Activated CD8-positive, alpha-beta T cell treated with anti-CD3 and anti-CD28 coated beads for 36 hours (primary cell): ENCODE measurements at places on chromosomes 4 and X.

- H3K27ac ChIP-seq = no peak overlapping the region
- DNase-seq = no peak
- H3K36me3 ChIP-seq = no peaks in the 10 kb centered on the region
- peaks cover 5% of the 10 kb centered on the region for H3K27me3 ChIP-seq
- H3K4me1 ChIP-seq = no peaks in the 10 kb centered on the region
- no peak overlapping the region for H3K4me3 ChIP-seq
Measured at GRCh38 chr4:73979407-73979957, 2.3 kb downstream of the PF4 start.

DNA sequence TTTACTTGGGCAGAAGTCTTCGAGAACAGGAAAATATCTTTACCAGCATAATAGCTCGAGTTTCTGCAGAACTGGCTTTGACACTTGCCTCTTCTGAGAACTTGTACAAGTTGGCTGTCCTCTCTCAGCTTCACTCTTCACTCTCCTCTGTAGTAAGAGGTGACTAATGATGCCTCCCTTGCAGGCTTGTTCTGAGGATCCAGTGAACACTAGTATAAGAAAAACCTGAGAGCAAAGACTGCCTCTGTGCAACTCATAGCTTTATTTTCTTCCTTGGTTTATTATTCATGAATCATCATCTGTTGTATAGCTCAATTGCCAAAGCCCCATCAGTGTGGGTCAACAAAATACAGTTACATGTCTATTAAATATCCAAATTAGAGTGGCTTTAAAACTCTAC, 266.7 kb upstream of the CLNK start:
- no peaks in the 10 kb centered on the region for H3K27me3 ChIP-seq
- no peak overlapping the region for H3K27ac ChIP-seq
- no peaks in the 10 kb centered on the region for H3K36me3 ChIP-seq

- no peaks in the 10 kb centered on the region for H3K36me3 ChIP-seq
- no peaks in the 10 kb centered on the region for H3K27me3 ChIP-seq
- no peak overlapping the region for H3K4me3 ChIP-seq
- H3K4me1 ChIP-seq = peaks cover 19% of the 10 kb centered on the region
- DNase-seq = no peak
Measured at GRCh38 chr4:123618606-123619005, 222.0 kb downstream of the SPRY1 start.

DNA sequence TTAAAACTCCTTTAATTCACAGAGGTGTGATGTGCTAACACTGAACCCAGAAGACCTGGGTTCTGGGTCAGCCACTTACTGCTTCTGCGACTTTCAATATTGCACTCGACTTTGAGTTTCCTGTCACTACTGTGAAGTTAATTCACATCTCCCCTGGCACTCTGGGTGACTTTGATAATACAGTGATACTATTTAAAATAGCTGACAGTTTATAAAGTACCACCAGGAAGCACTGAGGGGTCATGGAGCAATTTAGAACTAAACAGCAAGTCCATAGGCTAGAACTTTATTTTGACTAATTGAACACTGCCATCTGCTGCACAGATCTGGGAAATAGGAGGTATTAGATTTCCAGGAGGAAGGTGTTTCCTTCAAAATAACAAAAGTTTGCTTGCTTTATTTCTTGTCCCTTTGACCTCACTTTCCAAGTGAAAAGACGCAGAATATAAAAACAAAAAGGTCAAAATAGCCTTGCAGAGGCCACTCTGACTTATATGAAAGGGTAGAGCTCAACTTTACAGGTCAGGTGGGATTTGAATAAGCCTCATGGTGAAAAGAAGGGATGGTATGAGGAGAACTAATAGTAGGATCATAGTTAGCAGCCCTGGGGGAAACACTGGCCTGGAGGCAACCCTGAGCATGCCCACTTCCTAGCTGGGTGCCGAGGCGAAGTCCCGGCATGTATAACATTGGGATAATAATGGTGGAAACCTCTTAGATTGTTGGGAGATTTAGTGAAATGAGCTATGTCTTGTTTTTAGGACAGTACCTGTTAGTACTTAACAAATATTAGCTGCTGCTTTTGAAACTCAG, 53.4 kb downstream of the ZNF518B start:
- H3K27me3 ChIP-seq = no peaks in the 10 kb centered on the region
- no peaks in the 10 kb centered on the region for H3K36me3 ChIP-seq

DNA sequence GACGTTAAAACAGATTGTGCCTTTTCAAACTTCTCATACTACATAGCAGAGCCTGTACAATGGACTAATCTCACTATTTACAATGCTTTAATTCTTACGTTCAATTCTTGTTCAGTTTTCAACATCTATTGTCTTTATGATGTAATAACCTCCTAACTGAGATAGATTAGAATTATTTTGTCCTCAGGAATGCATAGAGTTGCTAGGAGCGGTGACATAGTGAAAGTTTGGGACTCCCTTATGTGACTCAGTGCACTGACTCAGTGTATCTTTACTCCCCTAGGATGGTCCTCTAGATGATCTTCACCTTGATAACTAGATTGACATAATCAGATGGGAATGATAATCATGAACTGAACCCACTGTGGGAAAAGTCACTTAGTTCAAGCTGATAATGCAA, 151.5 kb downstream of the VEGFC start:
- no peak overlapping the region for H3K4me3 ChIP-seq
- no peak overlapping the region for H3K27ac ChIP-seq
- H3K4me1 ChIP-seq = no peaks in the 10 kb centered on the region
- no peak for DNase-seq
- H3K36me3 ChIP-seq = no peaks in the 10 kb centered on the region

GRCh38 chr4:95255396-95256107, 293.2 kb downstream of the UNC5C start:
- no peaks in the 10 kb centered on the region for H3K27me3 ChIP-seq
- no peaks in the 10 kb centered on the region for H3K36me3 ChIP-seq
- H3K27ac ChIP-seq = no peak overlapping the region
- no peaks in the 10 kb centered on the region for H3K4me1 ChIP-seq
- DNase-seq = no peak
- no peak overlapping the region for H3K4me3 ChIP-seq

DNA sequence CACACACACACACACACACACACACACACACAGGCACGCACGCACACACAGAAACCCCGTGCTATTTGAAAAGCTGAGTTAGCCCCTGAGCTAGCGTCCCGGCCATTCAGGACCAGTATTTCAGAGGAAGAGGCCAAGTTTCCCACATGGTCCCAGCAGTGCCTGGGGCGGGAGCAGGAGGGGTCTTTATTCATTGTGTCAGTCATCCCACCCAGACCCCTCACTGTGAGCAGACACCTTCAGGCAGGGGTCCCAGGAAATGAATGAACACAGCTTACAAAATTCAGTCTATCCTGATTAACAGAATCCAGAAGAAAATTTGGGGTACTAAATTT, 58.1 kb downstream of the ZFYVE28 start:
- H3K4me3 ChIP-seq = no peak overlapping the region
- DNase-seq = no peak
- no peak overlapping the region for H3K27ac ChIP-seq
- H3K4me1 ChIP-seq = peaks cover 3% of the 10 kb centered on the region
- no peaks in the 10 kb centered on the region for H3K27me3 ChIP-seq

DNA sequence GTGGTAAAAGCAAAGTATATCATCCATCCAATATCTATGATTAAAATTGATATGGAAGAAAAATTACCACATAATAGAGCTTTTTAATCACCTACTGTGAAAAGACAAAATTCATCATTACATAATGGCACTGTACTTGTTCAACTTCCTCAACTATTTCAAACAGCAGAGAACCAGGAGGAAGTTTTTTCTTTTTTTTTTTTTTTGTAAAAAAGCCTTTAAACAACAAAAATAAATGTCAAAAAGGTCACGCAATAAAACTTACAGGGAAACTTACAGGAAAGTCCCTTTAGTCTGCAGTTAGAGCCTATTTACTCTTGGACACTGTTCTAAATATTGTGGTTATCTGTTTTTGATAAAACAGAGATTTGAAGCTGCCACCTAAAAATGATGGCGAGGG, 4.8 kb downstream of the PDGFC start:
- peaks cover 5% of the 10 kb centered on the region for H3K4me1 ChIP-seq
- H3K4me3 ChIP-seq = no peak overlapping the region
- H3K27me3 ChIP-seq = peaks cover 37% of the 10 kb centered on the region
